ENCODE measurements at places on chromosomes 4 and X.

- no peak for DNase-seq
Measured at GRCh38 chr4:33882246-33882990, 2361.9 kb downstream of the ARAP2 start.

DNA sequence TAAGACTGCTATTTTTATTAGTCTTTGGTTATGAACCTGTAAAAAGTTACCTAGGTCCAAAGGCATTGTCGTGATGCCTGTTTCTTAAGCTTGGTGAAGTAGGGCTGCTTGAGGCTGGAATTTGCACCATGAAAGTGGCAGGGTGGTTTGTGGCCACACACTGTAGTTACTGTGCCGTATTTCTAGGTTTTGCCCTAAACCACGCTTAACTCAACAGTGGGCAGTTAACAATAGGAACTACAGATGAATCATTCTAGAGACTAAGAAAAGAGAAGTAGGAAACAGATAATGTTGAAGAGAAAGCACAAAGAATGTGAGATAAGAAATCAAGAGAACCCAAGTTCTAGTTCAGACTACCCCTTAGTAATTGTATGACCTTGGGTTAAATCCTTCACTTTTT, 11.5 kb downstream of the ETNPPL start:
- DNase-seq: no peak

DNA sequence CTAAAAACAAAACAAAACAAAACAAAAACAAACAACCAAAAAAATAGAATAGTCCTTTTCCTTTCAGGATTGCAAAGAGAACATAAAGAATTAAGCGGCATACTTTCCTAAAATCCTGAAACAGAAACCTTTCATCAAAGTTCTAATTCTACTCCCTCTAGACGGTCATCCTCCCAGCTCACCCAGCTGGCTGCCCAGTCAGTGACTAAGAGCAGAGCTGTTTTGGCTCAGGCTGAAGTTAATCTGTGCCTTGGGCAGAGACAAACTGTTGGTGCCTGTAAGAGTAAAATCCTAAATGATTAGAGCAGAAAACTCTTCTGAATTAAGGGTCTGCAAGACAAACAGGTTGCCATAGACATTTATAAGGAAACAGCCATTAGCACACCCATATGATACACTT, 17.6 kb upstream of the WAS start:
- DNase-seq: no peak

GRCh38 chr4:78774417-78774816, 1.7 kb upstream of the BMP2K start:
- DNase-seq: no peak

DNA sequence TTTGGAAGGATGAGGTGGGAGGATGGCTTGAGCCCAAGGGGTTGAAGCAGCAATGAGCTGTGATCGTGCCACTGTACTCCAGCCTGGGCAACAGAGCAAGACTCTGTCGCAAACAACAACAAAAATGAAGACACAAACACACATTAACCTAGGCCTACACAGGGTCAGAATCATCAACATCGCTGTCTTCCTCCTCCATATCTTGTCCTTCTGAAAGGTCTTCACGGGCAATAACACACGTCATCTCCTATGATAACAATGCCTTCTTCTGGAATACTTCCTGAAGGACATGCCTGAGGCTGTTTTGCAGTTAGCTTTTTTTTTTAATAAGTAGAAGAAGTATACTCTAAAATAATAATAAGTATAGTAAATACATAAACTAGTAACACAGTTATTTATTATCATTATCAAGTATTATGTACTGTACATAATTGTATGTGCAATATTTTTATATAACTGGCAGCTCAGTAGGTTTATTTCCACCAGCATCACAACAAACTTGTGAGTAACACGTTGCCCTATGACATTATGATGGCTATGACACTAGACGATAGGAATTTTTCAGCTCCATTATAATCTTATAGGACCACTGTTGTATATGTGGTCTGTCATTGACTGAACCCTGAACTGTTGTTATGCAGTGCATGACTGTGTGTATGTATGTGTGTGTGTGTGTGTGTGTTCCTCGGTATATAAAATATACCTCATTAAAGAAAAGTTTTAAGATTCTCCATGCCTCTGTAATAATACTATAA, 69.2 kb upstream of the MAML3 start:
- no peak for DNase-seq

Data from right atrium auricular region (tissue), 2 donors.